ENCODE measurements at places on chromosomes 7 and 10.

GRCh38 chr7:85882335-85882734 lies 695.5 kb upstream of the SEMA3D start:
- no peak for DNase-seq

DNA sequence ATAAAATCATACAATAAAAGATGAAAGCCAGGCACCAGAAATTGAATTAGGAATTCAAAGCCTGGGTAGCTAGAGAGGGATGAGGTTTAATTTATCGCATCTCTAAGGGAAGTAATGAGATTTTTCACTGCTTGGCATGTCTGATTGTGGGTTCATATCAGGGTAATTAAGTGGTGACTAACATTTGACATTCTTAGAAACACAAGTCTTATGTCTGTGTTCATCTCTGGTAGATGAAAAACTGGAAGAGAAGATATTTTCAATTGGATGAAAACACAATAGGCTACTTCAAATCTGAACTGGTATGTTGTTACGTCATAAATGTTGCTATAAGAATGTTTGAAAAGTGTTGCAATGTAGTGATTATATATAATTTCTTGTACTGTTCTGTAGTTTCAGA lies 36.8 kb upstream of the ARMS2 start:
- DNase-seq: no peak

DNA sequence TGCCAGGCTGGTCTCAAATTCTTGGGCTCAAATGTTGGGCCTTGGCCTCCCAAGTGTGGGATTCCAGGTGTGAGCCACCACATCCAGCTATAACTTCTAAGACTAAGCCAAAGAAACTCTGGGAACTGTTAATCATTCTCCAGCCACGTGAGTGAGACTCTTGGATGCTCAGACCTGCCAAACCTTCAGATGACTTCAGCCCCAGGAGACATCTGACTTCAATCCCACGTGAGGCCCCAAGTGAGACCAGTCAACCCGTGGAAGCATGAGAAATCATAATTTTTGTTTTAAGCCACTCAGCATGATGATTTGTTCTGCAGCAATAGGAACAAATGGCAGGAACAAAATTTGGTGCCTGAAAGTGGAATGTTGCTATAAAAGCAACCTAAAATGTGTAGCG lies 4.3 kb upstream of the PCBD1 start:
- DNase-seq: no peak

GRCh38 chr7:5662828-5663227 lies 118.6 kb downstream of the RNF216 start:
- DNase-seq: no peak

DNA sequence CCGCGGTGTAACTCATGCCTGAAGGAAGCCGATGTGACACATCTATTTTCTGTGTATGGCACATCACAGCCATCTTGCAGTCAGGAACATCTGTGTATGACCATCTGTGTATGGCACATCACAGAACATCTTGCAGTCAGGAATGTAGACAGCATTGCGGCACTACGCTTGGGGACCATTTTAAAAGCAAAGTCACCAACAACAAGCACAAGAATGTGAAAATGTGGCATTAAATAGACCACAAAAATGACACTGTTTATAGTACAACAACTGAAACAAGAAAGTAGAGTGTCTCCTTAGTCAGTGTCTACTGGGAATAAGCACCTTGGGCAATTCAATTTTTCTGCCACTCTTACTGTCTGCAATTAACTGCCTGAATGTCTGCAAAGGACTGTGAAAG lies 124.4 kb downstream of the HGF start:
- DNase-seq: no peak

DNA sequence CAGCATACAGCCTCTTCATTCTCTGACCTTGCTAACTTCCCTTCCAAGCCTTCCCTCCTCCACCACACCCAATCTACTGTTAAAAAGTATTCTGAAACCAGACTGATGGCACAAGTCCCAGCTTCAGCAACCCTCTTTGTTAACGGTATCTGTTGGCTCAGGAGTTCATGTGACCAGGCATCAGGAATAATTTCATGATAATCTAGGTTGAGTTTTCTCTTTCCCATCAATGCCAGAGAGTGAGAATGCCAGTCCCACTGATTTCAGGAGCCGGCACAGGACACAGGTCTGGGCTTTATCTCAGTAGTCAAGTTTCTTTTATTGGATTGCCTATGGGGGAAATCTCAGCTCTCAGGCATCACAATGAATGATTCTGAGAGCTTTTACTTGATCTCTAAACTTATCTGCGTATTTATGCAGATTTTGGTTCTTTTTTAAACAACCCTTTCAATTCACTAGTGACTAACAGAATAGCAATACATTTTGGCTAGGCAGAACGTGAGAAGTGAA lies 231.0 kb upstream of the LYZL1 start:
- no peak for DNase-seq

GRCh38 chr10:93473804-93474472 lies 8.2 kb downstream of the MYOF start:
- DNase-seq: no peak

- no peak for DNase-seq
These were observed 66.5 kb downstream of the TNS3 start for GRCh38 chr7:47515305-47515834.

DNA sequence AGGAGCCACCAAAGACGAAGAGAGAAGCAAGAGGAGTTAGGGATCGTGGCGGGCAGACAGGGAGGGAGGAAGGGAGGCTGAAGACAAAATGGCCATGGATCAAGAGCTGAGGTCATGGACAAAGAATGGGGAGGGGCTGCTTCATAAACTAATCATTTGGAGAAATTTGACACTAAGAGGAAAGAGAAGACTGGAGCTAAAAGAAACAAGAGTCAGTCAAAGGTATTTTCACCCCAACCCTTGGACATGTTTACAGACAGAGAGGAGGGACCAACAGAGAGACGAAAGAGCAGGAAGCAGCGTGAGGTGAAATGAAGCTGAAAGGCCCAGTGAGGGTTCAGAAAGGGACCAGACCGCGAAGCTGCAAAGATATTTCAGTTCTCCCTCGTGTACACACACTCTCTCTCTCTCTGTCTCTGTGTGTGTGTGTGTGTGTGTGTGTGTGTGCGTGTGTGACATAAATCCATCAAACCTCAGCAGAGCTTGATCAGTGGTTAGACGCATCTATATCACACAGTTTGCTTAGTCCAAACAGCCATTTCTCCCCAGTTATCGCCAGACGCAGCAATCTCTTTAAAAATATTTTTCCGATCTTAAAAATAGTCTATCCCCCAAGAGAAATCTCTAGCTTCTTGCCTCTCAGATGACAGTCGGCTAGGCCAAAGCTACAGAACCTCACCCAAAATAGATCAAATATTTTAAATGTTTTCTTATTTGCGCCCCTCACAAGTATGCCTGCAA lies 12.5 kb upstream of the CALD1 start:
- no peak for DNase-seq

- no peak for DNase-seq
These were observed 291.7 kb downstream of the THSD7A start for GRCh38 chr7:11540271-11540761.

DNA sequence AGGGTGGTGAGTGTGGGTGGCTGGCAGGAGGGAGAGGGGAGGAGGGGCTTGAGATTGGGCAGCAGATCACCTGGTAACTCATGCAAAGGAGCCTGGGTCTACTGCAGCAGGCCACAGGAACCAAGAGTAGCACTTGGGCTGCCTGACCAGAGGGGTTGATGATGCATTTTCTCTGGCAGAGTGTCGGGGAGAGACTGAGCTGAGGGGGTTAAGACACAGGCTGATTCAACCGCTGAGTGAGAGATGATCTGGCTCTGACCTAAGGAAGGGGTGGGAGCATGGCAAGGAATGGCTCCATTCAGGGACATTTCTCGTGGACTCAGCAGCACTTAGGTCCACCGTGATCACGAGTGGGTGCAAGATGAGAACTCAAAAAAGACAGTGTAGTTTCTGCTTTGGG lies 115.5 kb upstream of the STK17A start:
- DNase-seq: no peak

- no peak for DNase-seq
These were observed 7.9 kb upstream of the XPNPEP1 start for GRCh38 chr10:109931163-109931562.

DNA sequence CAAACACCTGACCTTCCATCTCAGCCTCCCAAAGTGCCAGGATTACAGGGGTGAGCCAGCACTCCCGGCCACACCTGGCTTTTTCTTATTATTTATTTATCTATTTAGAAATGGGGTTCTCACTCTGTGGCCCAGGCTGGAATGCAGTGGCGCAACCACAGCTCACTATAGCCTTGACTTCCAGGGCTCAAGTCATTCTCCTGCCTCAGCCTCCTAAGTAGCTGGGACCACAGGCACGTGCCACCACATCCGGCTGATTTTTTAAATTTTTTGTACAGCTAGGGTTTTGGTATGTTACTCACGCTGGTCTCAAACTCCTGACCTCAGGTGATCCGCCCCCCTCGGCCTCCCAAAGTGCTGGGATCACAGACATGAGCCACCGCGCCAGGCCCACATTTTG lies 56.9 kb upstream of the MYL10 start:
- no peak for DNase-seq

GRCh38 chr10:3869036-3869435 lies 84.0 kb upstream of the KLF6 start:
- DNase-seq: no peak

GRCh38 chr10:78895469-78895868 lies 173.3 kb upstream of the ZMIZ1 start:
- no peak for DNase-seq

GRCh38 chr10:62075912-62076311 lies 174.4 kb downstream of the ARID5B start:
- no peak for DNase-seq

DNA sequence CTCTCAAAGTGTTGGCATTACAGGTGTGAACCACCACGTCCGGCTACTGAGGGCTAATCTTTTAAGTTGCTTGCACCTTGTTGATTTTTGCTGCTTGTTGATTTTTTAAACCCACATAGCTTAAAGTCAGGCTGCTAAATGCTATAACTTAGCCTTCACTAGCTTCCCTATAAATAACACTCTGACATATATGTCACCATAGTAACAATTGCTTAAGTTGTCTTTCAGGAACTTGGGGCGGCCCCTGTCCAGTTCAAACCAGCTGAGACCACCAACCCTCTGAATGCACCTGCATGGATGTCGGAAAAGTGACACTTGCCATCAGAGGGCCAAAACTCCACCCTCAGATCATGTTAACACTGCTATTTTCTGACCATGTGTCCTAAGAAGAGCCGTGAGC lies 47.3 kb downstream of the ST8SIA6 start:
- no peak for DNase-seq

GRCh38 chr10:99779335-99779734 lies 3.1 kb upstream of the ABCC2 start:
- DNase-seq: no peak

- DNase-seq: no peak
These were observed 778 bp upstream of the TRIM8 start for GRCh38 chr10:102643336-102644065.

- no peak for DNase-seq
These were observed 28.9 kb downstream of the ADD3 start for GRCh38 chr10:110036640-110037039.

GRCh38 chr10:130780763-130781162 lies 530.8 kb downstream of the TCERG1L start:
- no peak for DNase-seq

DNA sequence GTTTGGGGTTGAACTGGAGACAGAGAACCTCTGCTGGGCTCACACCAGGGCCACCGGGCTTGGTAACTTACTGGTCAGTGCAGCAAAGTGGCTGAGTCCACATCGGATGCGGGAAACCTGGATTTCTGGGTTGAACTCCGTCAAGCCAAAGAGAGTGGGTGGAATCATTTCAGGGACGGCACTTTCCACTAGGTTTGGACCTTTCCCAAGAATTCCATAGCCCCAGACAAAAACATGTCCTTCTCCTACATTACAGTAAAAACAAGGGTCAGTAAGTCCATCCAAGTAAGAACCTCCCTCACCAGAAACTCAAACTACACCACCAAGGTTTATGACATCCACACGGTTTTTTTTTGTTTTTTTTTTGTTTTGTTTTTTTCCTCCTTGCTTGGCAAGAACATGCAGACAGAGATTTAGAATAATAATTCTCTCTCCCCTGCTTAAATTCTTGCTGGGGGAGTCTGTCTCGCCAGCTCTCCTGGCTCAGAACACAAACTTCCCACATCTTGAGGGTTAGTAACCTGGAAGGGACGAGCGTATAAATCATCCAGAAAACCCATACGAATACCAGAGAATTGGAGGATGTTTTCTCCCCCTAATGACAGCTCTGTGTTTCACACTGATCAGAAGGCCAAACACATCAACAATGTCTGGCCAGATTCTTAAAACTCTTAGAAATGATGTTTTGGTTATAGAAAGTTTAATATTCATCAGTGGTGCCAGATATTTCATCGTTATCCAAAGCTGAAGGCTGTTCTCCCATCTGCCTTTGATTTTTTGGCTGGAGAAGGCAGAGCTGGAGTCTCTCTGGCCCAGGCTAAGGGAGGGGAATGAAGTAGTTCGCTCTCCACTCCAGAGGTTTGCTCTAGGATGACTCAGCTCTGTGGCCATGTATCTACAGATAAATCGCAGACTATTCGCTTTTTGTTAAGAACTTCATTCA lies 17.5 kb downstream of the RCC1L start:
- no peak for DNase-seq

DNA sequence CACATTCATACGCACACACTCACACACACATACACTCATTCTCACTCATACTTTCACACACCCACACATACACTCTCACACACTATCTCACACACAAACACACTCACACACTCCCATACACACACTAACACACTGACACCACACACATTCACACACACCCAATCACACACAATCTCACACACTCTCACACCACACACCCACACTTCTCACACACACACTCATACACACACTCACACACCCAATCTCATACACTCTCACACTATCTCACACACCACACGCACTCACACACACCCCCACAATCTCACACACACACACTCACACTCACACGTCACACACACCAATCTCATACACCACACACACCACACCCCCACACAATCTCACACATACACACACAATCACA lies 71.0 kb downstream of the GLRX3 start:
- no peak for DNase-seq

DNA sequence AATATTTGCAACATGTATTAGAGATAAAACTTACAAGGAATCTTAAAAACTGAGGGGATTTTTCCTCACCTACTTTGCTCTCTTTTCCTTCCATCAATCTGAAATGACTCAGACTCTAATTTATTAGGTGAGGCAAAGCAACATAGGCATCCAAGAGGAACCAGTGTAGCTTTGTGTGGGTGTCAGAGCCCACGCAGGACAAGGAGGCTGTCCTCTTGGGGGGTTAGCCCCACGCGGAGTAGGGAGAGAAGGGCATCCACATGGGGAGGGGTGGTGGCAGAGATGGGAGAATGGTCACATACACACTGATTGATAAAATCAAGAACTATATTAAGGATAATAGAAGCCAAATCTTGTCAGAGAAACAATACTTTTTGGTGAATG lies 33.8 kb upstream of the ARMS2 start:
- no peak for DNase-seq
